Stimulated activated CD4-positive, alpha-beta T cell treated with anti-CD3 and anti-CD28 coated beads, TNF-alpha, amount 100 ng/mL, for 4 hours (primary cell): ENCODE measurements at places on chromosomes 12 and 14.

DNA sequence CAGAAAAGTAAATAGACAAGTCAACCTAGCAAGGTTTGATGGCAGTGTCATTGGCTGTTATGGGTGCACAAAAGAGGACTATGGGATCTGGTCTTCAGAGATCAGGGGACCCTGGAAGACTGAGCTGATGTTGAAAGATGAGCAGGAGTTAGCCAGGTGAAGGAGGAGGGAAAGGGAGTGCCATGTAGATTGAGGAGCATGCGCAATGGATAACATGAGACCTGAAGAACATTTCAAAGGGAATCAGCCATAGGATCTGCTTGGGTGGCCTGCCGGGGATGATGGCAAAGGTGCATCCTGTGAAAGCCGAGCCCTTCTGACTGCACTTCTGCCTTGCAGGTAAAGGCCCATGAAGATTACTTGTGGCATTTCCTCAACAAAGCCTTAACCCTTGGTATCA, 90.8 kb downstream of the TBC1D30 start:
- DNase-seq = no peak

DNA sequence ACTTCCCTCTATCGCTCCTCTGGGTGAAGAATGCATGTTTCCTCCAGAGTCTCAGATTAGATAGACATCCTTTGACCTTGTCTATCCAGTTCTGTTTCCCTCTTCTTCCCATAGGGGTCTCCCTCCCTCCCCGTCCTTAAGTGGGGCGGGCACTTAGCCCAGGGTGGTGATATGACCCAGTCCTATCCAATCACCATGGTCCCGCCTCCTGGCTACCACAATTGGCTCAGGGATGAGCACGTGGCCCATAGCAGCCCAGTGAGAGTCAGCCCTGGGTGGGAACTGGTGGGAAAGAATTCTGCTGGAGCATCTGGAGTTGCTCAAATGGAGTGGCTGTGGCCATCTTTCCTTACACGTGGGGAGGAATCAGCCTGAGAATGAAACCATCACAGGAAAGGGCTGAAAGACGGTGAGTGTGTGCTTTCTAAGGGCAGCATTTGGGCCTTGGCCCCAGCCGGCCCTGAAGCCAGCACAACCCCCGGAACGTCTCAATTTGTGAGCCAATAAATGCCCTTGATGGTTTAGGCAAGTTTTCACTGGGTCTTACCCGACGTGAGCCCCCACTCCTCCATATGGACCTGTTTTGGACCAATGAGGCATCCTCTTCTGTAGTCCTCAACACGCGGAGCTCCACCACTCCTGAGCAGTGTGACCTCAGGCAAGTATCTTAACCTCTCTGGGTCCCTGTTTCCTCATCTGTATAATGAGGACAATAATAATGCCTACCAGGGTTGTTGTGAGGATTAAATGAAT, 14.4 kb upstream of the MLXIP start:
- DNase-seq = no peak

DNA sequence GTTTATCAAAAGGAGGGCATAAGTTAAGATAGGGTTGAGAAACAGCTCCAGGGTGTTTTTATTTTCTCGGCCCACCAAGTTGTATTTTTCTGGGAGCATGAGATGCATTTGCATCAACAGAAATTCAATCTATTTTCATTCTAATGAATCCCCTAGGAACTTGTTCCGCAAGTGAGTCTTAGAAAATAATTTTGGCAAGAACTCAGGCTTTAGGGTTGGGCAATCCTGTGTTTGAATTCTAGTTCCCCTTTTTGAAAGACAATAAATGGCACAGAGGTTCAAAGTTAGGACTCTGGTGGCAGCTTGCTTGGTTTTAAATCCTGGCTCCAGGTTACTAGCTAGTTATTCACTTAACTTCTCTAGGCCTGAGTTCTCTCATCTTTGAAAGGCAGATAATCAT, 23.7 kb downstream of the SLC5A8 start:
- DNase-seq = no peak

DNA sequence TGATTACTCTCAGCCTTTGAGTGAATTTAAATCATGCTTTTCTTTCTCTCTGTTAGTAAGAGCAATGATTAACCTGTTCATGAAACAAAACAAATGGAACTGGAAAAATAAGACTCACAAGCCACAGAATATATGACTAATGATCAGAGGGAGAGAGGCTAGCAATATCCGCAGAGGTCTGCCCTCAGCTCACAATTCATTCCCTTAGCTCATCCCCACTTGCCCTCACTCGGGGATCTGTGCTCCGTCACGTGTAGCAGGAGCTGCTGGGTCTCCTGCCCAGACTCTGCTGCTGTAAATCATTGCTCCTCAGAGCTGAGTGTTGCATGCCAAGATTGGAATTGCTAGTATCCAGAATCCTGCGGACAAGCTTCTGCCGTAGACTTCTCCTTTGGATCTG, 53.1 kb upstream of the GNG2 start:
- DNase-seq = no peak

DNA sequence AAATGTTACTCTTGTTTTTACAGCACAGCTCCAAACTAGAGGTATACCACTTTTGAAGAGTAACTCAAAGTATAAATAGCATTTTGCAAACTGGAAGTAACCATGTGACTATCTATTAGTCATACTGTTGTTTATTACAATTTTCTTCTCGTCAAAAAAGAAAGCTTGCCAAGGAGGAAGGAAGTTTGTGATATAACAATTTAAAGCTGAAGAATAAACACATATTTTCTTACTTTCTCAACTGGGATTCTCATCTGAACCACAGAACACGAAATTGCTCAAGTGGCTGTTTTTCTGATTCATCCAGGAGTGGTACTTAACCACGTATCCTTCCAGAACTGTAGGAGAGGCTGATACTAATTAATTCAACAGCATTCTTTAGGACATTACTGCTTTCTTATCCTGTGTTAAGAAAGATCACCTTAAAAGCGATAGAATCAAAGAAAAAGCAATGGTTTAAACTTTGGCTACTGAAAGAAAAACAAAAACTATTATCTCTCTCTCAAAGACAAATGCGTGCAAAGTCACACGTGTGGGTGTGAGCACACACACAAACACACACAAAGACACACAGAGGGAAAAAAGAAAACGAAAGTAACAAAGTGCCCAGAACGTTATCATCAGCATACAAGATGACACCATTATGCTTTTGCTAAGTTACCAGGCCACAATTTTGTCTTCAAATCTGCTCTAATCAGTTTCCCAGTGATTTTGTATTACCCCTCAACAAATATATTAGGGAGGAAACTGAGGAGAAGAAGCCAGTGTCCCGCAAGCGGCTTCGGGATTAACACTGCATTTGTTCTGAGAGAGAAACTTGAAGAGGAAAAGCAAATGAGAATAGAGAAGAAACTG, at the start of gene CLEC2B:
Gene CLEC2B (minus strand): TSS at position 48 of the 855 bp plus-strand sequence.
- no peak for DNase-seq

DNA sequence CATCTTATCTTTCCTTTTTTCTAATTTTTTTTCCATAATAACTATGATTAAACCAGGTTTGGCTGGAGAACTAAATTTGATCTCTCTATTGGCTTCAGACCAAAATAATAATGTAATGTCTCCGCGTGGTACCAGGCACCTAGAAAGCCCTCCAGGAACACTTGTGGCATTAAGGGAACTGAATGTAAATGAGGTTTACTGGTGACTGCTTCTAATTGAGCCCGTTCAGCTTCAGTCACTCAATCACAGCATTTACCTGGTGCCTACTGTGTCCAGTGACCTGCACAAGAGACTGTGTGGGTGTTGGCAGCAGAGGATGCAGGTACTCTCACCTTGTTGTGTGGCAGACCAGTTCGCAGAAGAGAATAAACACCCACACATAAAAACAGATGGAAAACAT, 302.5 kb downstream of the DPF3 start:
- no peak for DNase-seq
